OCI-LY7 (cell line): ENCODE measurements at places on chromosomes 3 and 15. TPM values are rescaled to one million over a fixed set of nuclear protein-coding genes. Genes with fewer than 3 reads are reported as not detected.

NPAP1 gene
- not detected in 2 replicates for total RNA-seq

GRCh38 chr15:39555885-39556284 lies 25.0 kb upstream of the THBS1 start:
- DNase-seq = no peak

GRCh38 chr3:56878074-56878473 lies 76.3 kb upstream of the ARHGEF3 start:
- DNase-seq = no peak

SLC22A13 gene
- 0.27 TPM in 1 of 2 replicates, not detected in the other for total RNA-seq

DNA sequence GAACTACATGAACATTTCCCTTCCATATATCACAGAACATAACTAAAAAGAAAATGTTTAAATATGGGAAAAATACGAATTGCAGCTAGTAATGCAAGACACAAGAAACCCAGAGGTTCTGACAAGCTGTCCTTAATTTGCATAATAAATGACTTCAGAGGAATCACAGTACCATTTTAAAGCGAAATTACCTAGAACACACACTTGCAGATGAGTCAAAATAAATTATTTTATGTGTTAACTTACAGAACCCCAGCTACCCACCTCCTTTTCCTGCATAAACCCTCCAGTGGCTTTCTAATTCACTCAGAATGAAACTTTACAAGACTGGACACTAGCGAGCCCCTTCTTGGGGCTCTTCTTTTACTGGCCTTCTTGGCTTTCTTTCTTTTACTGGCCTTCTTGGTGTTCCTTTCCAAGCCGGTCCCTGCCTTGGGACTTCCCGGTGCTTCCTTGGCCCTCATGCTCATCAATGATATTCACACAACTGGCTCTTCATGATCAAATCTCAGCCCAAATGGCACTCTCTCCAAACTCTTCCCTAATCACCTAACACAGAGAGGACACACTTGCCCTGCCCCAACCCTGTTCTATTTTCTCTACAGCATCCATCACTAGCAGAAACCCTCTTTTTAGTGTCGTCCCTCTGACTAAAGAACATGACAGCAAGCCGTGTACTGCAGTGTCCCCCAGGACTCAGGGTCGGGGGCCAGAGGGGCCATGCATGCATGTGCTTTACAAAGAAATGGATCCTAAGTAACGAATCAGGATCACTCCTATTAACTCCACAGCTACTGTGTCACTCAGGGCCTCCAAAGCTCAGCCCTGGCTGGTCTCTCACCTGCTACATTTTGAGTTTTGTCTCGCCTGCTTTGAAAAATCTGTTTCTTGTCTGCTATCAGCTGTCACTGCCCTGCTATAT lies 4.8 kb downstream of the CHSY1 start:
- no peak for DNase-seq

CTDSPL2 gene
- total RNA-seq = 88.0 and 95.4 TPM in 2 replicates

STRIT1 gene
- not detected in 2 replicates for total RNA-seq

DNA sequence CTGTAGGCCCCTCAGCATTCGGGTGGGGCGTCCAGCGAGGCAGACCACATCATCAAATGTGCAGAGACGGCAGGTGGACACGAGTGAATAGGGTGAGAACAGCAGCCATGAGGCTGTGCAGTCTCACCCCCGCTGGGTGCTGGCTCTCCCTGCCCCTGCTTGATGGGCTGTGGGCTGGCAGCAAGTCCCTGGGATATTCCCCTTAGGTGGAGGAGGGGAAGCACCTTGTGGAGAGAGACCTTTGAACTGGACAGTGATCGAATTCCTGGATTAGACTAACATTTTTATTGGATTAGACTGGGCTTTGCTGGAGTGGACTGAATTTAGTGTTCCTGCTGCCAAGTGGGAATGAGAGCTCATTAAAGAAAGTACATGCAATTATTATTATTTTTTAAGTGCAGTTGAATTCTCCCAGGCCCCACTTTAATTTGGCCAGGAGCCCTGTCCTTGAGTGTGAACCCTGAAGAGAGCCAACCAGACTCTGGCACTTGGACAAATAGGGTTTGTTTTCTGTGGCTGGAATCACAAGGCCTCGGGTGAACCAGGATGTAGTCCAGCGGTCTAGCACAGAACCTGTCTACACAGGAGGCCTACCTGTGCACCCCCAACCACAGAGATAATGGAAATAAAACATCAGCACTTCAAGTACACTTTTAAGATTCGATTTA lies 193.1 kb downstream of the ABHD5 start:
- DNase-seq = no peak

DNA sequence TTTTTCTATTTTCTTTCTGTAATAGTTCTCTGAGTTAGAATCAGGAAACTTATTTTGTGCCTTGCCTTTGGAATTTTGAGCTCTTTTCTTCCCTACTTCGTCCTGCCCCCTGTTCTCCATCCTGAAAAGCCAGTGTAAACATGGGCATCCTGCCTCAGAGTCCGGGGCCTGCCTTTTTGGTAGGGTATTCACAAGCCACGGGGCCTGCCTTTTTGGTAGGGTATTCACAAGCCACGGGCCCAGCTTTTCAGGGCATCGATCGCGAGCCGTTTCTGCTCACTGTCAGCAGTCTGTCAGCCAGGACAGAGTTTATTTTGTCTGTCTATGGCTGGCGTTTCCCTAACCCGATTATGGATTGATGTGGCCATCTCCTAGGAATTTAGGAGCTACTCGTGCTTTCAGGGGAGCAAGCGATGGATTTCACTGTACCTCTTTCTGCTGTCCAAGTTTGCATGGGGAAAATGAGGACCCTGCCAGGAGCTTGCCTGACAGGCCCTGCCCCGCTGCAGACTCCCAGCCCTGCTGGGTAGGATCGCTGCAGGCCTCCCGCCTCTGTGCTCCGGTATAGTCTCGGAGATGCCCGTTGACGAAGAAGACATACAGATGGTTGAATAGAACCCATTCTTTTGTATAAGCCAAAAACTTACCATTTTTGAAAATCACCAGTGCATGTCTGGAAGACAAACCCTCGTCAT lies 12.8 kb downstream of the SYNM start:
- no peak for DNase-seq

GRCh38 chr3:108909799-108910198 lies 43.9 kb downstream of the GUCA1C start:
- DNase-seq = no peak

DNA sequence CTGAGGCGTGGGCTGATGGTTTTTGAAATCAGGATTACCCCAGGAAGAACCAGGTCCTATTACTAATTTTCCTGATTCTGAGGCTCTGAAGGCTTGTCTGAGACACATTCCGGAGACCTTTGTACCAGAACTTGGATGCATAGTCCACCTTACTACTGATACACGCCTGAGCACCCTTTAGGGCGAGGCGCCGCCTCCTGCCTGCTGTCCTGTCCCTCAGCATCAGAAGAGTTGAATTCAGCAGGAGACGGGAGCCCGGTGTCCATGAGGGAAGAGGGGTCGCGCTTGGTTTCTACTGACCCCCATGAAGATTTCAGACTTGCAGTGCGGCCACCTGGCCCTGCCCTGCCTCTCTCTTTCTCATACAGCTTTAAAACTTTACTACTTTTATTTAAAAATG lies 49.9 kb downstream of the KLF13 start:
- DNase-seq = no peak

MED12L gene
- 32.7 and 33.8 TPM in 2 replicates for total RNA-seq

LINS1 gene
- 14.3 and 15.7 TPM in 2 replicates for total RNA-seq

ROPN1B gene
- total RNA-seq = not detected in 2 replicates

SAMMSON gene
- not detected in 2 replicates for total RNA-seq

HIGD2B gene
- total RNA-seq = 0.33 TPM in 1 of 2 replicates, not detected in the other

DNA sequence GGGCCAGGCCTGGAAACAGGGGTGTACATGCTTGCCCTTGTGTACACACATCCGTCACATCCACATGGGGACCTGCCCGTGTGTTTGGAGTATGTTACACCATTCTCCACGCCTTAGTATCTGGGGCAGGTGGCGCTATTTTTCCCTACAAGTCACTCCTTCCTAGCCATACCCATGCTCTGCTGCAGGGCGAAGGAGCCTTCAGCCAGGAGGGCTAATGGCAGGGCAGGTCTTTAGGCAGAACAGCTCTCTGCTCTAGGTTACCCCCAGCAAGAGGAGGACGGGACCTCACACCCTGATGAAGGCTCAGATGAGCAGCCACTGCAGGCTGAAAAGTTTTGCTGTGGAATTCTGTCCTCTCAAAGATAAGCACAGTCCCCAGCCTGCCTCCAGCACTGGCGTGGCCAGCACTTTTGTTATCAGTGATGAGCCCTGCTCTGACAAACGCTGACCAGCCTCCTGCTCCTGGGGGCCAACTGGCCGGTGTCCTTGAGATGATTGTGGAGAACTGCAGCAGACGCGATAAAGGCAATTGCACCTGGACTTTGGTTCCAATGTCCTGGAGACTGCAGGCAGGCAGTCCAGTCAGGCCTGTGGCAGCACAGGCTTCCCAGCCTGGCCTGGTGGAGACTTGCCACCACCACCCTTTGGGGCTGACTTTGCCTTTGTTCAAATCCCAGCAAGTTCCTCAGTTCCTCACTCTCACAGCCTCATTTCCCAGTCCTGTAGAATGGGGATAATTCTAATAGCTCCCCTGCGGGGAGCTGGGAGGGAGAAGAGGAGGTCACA lies 19.8 kb upstream of the PIGZ start:
- DNase-seq = peak; percentile 47

STX19 gene
- not detected in 2 replicates for total RNA-seq

- no peak for DNase-seq
Observed at GRCh38 chr3:44021651-44022594, 219.8 kb upstream of the TOPAZ1 start.

GRCh38 chr3:107661447-107662123 lies 138.8 kb downstream of the BBX start:
- no peak for DNase-seq

PDE12 gene
- total RNA-seq = 25.6 and 29.7 TPM in 2 replicates

DNAH12 gene
- total RNA-seq = 0.21 TPM in 1 of 2 replicates, not detected in the other

- DNase-seq = no peak
Observed at GRCh38 chr3:58251631-58252035, 14.0 kb downstream of the ABHD6 start.

- DNase-seq = no peak
Observed at GRCh38 chr15:62439543-62440016, 274.5 kb upstream of the C2CD4B start.

- no peak for DNase-seq
Observed at GRCh38 chr3:119741657-119742590, 39.1 kb downstream of the CFAP91 start.

- DNase-seq = peak; percentile 68
Observed at GRCh38 chr3:277873-278272, 81.3 kb downstream of the CHL1 start.

- no peak for DNase-seq
Observed at GRCh38 chr15:71526060-71526820, 284.1 kb upstream of the NR2E3 start.

GRCh38 chr3:50302095-50303012 lies 1.0 kb downstream of the HYAL1 start:
- no peak for DNase-seq

DNA sequence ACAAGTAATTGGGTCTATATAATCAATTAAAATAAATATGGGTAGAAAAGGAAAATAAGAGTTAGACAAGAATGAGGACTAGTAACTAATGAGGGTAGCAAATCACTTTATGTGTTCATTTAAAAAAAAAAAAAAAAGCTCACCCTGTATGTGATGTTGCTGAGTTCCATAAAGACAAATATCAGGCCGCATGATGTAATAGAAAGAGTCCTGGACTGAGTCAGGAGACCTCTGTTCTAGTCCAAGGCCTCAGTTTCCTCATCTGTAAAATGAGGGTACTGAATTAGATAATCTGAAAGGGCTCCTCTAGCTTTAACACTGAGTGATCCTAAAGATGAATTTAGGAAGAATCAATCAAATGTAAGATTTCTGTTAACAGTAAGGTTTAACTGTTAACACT lies 117.6 kb downstream of the TBL1XR1 start:
- DNase-seq = no peak

DNA sequence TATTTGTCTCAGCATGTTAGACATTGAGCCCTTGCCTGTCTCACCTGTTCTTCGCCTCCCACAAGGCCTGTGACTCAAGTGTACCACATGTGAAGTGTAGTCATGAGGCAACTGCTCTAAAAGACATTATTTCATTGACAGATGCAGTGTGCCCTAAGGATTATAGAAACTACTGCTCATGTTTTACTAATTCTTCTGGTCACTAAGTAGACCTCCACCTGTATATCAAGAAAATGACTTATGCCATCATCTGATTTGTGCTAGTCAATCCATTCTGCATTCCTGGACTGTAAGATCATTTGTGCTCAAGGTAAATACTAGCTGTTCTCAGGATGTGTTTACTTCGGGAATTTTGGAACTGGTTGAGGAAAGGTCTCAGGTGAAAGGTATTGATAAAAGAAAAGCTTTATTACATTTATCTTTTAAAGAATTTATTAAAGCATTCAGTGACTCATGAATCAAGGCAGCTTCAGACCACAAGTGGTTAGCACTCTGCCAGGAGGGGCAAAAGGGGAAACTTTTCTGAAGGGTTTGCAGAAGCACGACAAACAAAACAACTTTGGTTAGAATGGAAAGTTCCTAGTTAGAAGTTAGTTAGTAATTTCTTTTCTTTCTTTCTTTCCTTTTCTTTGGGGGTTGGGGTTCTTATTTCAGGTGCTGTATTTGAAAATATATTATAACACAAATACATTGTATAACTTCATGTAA lies 465.3 kb upstream of the CBLB start:
- no peak for DNase-seq

GRCh38 chr3:58557491-58557890 lies 19.7 kb downstream of the FAM107A start:
- DNase-seq = no peak

MRPL46 gene
- 32.3 and 37.2 TPM in 2 replicates for total RNA-seq

DNA sequence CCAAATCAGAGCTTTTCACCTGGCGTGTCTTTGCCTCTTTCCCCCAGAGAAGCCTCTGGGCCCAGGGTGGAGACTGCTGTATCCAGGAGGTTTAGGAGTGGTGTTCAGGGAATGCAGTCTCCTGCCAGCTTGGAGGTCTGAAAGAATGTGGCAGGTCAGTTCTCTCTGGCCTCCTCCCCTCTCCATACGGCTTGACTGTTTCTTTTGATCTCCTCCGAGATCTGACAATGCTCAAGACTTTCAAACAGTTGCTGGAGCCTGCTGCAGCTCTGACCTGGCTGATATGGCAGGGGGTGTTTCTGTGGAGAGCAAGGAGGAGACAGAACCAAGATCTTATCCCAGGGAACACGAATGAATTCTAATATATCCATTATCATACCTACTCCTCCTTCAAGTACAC lies 24.7 kb upstream of the TM4SF4 start:
- DNase-seq = no peak

DNA sequence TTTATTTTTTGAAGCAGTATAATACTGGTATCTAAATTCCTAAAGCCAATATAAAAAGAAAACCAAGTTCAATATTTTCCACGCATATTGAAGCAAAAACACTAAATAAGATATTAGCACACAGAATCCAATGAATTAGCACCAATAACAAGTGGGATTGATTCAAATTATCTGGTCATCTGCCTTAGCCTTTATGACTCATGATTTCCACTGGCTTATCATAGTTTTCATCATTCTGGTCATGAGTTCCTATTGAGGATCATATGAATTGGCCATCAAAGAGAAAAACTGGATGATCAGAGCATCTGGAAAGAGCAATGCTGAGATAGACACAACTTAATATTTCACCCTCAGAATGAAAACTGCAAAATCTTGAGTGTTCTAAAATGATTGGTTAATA lies 809.9 kb downstream of the MCTP2 start:
- DNase-seq = no peak

- DNase-seq = no peak
Observed at GRCh38 chr3:38001456-38002081, 11.0 kb downstream of the VILL start.
